ENCODE measurements at places on chromosomes 3 and 15.

DNA sequence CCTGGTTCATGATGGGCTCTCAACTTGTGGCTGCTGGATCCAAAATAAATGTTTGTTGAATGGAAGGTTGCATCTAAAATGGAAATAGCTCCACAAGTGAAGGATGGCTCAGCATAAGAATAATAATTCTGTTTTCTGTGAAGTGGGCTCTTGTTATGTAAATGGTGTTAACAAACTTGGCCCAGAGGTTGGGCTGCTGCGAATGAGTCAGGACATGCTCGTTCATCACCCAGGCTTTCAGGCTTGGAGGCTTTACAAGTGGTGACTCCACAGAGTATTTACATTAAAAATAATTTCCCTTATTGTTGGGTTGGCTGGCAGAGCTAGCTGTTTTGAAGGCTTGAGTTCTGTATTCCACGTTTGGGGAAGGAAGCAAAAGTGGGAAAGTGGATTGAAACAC lies 60.5 kb downstream of the ITGB5 start:
- no peak for DNase-seq

DNA sequence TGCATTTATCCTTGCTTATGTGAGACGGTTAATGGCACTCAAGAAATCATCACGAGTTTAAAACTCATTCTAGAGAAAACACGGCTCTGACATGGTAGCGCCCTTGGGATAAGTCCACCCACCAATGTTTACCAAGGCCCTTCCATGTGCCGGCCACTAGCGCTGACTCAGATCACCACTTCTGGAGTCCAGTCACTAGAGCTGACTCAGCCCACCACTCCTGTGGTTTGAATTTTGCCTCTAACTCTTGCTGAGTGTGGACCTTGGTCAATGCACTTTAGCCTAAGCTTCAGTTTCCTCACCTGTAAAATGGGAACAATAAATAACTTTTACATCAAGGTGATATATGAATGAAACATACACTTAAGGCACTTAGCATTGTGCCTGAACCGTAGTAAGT lies 358.4 kb upstream of the PROK2 start:
- DNase-seq = no peak

DNA sequence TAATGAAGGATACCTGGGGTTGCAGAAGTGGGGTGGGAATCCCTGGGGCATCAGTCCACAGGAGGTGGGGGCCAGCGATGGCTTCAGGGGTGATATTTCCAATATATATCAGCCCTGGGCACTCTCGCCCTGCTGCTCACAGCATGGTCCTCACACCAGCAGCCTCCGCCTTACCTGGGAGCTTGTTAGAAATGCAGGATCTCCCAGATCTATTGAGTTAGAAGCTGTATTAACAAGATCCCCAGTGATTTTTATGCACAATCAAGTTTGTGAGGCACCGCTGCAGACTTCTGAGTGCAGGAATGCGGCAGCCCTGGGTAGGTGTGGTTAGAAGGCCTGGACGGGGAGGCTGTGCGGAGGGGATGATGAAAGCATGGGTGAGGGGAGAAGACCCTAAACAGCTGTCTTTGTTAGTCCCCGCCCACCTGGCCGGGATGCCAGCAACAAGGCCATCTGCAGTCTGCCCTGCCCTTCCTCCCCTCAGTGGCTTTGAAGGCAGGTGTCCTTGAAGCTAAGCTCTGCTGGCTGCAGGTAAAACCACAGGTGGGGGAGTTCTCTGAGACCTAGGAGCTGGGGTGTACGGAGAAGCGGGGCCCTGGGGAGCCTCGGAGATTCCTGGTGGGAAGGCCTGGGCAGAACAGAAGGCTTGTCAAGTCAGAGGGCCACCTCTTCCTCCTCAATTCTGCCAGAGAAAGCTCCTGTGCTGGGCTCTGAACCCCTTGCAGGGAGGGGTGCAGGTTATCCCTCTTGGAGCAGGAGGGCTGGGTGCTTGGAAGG lies 11.4 kb downstream of the FAM107A start:
- DNase-seq = no peak

GRCh38 chr3:3209714-3210113 lies 30.2 kb upstream of the CRBN start:
- DNase-seq = no peak

- DNase-seq = peak; percentile 77
Observed at GRCh38 chr3:15557511-15557946, 36.0 kb upstream of the COLQ start.

GRCh38 chr3:177300039-177300833 lies 103.0 kb upstream of the TBL1XR1 start:
- DNase-seq = peak; percentile 64

DNA sequence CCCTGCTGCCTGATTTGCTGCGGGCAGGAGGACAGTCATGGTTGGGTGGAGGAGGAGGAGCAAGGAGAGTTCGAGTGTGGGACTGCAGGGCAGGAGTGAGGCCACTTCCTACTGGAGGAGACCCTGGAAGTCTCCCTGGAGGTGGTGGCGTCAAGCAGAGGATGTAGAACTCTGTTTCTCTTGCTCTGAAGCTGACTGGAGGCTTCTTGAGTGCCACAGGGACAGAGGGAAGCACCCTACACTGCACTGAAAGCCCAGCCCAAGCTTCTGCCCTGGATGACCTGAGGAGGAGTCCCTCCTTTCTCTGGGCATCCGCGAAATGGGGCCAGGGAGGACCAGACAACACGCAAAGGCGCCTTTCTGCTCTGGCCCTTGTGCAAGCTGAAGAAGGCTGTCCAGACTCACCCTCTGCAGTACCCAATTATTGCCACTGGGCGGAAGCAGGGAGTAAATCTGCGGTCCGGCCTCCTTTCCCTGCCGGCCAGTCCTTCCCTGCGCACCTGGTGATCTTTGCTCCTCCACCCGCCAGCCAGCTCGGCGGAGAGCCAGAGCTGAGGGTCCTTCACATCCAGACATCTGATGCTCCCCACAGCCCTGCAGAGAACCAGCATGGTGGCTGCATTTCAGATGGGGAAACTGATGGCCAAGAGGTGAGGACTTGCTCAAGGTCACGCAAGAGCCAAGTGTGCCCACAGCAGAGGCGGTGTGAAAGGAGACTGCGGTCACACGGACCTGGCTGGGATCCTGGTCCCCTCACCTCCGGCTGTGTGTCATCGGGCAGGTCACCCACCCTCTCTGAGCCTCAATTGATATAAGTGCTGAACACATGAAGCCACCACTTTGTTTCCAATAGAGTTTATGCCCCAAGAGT lies 207.1 kb downstream of the TBC1D2B start:
- DNase-seq = peak; percentile 33
